RPMI8226 (cell line): ENCODE measurements at places on chromosomes 4 and X.

- DNase-seq, result no peak
Observed at GRCh38 chr4:158159718-158160094, 13.1 kb downstream of the GASK1B start.

DNA sequence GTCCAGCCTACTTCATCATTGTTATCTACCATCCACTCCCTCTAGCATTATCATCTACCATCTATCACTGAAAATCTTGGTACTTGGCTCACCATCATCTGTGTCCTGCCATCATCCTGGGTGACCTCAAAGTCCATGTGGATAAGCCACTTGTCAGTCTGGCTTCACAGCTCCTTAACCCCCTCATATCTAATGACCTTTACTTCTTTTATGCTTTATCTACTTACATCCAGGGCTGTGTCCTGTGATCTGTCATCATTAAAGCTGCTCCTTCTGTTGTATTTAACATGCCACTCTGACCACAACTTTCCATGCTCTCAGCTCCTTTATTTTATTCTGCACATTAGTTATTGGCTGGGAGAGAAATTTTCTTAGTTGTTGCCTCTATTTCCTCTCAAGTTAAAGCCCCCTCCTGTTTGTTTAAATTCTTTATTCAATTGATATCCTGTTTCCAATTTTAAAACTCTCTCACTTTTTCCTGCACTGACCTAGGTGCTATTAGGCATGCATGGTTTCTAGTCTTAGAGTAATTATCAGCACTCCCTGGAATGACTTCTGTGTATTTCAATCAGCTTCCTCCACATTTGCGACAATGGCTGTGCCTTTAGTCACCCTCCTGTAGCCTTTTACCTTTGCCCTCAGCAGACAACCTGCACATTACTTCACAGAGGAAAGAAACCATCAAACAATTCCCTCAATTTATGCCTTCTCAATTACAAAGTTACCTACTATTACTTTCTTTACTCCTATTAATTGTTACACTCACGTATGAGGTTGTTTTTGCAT is 8.1 kb upstream of the FABP2 start:
- no peak for DNase-seq

- no peak for DNase-seq
Observed at GRCh38 chr4:130288576-130288975, 1192.6 kb downstream of the C4orf33 start.

DNA sequence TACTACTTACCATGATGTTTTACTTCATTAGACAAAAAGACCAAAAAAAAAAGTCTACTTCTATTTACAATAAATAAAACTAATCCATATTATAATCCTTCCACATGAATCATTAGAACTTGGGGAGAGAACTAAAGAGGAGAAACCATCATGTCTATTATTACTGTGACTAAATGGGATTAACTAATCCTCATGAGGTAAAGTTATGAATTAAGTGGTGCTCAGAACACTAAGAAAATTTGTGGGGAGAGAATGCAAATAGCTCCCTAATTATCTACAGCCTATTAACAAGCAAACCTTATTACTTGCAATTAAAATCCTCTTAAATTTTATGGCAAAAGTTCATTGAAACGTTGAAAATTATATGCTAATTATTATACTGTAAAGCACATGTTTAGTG is 68.8 kb downstream of the MAB21L2 start:
- no peak for DNase-seq

DNA sequence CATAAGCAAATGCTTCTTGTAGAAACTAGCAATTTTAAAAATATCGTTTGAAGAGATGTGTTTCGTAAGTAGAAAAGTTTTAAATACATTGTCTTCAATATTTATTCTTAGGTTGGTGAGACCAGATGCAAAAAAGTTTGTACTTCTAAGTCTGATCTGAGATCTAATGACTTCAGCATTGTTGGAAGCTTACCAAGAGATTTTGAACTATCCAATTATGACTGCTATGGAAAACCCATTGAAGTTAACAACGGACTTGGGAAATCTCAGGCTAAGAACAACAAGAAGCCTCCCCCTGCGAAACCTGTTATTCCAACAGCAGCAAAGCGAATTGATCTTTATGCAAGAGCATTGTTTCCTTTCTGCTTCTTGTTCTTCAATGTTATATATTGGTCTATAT is 50.2 kb upstream of the GRIA2 start:
- DNase-seq, result no peak

DNA sequence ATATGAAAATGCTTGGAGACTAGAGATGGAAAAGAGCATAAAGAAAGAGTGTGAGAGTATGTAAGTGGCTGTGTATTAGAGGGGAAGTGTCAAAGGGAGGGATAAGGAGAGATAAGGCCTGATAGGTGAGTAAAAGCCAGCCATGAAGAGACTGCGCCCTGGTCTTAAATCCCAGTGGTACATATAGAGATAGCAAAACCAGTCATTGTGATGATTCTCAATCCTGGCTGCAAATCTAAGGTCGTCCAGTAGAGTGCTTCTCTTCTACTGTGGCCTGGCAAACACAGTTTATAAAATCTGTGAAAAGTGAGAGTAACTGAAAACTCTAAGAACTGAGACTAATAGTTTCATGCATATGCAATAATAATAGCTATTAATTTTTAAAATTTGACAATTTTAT is 86.9 kb downstream of the MAB21L2 start:
- DNase-seq, result no peak

DNA sequence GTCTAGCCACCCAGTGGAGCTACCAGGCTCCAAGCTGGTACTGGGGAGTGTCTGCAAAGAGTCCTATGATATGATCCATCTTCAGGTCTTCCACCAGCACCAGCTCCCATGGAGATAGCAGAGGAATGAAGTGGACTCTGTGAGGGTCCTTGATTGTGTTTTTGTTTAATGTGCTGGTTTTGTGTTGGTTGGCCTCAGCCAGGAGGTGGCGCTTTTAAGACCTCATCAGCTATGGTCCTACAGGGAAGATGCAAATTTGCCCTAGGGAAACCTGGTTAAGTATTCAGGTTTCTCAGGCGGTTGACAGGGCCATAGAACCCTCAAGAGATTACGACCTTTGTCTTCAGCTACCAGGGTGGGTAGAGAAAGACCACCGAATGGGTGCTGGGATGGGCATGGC is 1141.1 kb downstream of the STIM2 start:
- DNase-seq, result no peak

DNA sequence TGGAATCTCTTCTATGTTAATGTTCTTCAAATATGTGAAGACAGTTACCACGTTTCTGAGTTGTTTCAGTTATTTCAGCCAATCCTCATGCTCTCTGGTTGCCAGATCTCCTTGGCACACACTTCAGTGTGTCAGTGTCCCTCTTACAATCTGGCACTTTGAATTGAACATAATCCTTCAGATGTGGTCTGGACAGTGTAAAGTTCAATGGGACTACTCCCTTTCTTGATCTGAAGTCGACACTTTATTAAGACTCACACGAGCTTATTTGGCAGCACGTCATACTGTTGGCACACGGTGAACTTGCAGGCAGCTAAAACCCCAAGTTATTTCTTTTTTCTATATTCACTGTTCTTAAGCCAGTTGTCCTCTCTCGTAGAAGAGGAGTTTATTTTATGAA is 28.2 kb downstream of the ARSJ start:
- no peak for DNase-seq

DNA sequence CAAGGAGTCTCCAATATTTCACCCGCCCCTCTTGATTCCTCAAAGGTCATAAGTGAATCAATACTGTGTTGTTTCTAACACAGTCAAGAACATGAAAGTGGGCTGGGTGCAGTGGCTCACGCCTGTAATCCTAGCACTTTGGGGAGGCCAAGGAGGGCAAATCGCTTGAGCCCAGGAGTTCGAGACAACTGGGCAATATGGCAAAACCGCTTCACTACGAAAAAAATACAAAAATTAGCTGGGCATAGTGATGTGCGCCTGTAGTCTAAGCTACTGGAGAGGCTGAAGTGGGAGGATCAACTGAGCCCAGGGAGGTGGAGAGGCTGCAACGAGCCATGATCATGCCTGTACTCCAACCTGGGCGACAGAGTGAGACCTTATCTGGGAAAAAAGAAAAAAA is 3.4 kb downstream of the ACSL1 start:
- DNase-seq, result no peak

DNA sequence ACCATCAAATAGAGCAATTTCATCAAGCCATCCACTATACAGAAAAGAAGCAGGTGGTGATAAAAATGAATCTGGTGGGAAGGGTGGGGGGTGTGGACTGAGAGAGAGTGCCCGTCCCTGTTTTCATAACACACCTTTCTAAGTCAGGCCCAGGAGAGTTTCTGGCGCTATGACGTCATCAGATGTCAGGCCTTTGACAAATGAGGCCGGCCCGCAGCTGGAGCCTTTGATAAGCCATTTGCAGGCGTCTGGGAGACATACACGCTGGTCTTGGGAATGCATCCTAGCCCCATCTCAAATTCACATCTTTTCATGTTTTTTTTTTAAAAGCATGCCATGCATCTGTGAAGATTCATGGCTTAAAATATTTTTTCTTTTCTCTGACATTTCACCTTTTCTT is 404.5 kb downstream of the BCOR start:
- no peak for DNase-seq

DNA sequence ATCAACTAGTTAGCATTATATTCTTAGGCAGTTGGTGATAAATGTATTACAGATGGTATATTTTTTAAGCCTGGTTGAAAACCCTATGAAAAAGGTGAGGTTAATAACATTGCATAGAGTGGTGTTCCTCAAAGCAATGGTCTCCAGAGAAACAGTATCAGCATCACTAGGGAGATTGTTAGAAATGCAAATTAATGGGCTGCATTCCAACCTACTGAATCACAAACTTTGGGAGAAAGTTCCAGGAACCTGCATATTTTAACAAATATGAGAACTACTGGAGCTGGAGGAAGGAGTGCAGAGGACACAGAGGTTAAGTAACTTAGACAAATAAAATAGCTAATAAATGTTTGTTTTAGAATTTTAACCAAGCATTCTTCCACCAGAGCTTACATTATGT is 166.9 kb upstream of the PCDH10 start:
- no peak for DNase-seq

DNA sequence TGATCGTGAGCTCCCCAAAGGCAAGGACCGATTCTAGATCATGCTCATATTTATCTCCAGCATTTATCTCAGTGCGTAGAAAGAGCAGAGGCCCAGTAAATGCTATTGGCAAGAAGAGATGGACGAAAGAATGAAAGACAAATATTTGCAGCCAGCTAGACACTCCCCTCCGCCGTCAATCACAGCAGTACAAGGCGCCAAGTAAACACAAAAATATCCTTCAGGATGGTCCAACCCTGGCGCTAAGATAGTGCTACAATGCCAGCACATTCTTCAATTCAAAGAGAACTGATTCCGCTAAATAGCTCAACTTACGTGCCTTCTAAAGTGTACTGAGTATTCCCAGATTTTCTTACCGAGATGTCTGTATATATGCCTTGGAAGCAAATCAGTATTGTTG is 114.5 kb downstream of the DDX53 start:
- DNase-seq, result no peak

DNA sequence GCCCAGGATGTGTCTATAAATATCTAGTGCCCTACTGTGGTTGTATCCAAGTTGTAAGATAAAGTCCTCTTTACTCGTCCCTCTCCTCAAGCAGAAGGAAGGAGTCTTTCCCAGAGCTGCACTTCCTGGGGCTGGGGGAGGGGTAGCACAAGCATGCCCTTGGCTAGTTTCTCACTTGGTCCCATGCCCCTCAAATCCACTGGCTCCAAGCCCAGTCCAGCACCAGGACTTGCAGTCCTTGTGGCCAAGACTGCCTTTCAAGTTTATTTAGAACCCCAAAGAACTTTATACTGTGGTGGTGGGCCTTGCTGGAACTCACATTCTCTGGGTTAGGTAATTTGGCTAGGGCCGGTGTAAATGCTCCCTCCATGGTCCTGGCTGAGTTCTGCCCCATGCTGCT is 43.2 kb upstream of the SLC10A4 start:
- no peak for DNase-seq

DNA sequence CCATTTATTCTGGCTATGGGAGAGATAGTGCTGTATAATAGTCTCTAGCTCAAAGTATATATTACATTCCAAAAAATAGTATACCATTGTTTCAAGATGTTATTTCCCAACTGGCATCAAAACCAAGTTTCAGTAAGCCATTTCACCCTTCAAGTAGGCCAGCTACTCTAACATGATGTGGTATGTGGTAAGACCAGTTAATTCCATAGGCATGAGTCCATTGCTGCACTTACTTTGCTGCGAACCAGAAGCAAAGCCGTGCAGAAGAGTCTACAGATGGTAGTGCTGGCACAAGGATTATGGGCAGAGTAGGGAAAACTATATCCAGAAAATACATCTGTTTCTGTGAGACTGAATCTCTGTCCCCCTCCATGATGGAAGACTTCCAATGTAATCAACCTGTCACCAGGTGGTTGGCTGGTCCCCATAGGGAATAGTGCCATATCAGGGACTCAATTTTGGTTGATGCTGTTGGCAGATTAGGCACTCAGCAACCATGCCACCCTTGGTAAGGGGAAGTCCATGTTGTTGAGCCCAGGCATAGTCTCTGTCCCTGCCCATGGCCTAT is 49.8 kb upstream of the HSD17B10 start:
- DNase-seq, result no peak
